Caki2 (cell line): ENCODE measurements at places on chromosomes 5 and 9.

- no peak for DNase-seq
These were observed 161.3 kb downstream of the OLFM1 start for GRCh38 chr9:135248721-135249120.

- DNase-seq, result peak; percentile 51
These were observed 91.4 kb upstream of the RANBP6 start for GRCh38 chr9:6106711-6107339.

DNA sequence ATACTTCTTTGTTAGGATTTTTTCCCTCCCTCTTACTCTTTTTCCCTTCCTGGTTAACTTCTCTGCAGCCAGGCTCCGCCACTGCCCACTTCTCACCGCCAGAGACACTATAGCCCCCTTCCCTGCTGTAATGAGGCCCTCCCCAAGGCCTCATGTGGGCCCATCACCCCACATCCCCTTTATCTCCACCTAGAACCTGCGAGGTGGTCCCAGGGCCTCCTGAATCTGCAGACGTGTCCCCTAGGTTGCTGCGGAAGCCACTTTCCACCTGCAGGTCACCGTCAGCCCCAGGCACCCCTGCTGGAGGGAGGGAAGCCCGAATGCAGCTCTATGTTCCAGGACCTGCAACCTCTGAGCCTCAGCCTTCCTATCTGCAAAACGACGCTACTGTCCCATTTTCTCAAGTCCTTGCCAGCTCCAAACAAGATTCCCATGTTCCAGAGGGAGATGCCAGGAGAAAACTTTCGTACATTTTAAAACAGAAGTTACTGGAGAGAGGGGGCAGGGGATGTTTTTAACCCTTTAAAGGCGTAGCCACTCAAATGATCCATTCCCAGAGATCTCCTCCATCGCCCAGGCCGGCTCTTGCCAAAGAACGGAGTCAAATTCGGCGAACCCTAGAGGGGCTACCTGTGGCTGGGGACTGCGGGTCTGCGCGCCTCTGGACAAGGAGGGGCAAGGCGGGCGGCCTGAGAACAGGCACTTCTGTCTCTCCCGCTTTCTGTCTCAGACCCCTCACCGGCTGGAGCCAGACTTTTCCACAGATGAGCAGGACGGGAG, 929 bp downstream of the SH3PXD2B start:
- peak; percentile 88 for DNase-seq

DNA sequence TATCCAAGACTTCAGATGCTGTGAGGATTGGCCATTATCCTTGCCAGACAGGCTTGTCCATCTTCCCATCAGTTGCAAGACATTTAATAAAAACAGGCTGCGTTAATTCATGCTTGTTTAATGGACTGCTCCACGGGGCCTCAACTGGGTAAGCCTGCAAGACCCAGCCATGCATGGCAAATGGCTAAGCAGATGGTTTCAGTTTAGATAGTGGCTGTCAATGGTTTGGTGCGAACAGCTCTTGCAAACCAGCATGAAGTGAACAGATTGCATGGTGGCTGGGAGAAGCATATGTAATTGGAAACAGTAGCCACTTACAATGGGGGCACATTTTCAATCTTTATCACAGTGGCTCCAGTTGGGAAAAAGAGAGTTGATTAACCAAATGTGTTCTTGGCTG, 628.2 kb upstream of the KLF4 start:
- DNase-seq, result no peak

GRCh38 chr5:125847561-125847960, 575.6 kb upstream of the GRAMD2B start:
- DNase-seq, result peak; percentile 11

- DNase-seq, result peak; percentile 66
These were observed at the start of gene NDUFS6 for GRCh38 chr5:1801222-1801966. Gene NDUFS6, plus strand, starts transcription at chr5:1801407. Its CDS starts 11 bp downstream, at chr5:1801418.

GRCh38 chr5:37738057-37738691, 101.7 kb downstream of the GDNF start:
- peak; percentile 64 for DNase-seq

DNA sequence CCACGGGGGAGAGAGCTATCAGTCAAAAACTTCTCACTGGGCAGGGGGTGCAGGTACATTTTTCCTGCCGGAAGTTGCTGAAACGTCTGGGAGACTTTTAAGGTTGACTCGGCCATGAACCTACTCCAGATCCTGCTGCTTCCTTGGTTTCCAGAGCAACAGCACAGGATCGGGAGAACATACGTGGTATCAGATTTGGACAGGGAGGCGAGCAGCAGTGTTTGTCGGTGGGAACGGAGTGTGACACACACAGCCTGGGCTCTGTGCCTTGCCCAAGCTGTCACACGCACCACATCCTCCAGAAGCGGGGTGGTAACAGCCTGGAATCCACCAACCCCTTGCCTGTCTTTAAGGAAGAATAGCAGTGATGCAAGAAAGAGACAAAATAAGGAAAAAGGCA, 276.5 kb downstream of the SLIT3 start:
- DNase-seq, result no peak
